Activated naive CD8-positive, alpha-beta T cell treated with anti-CD3 and anti-CD28 coated beads, Interleukin-2, amount 50 U/mL, for 24 hours (primary cell): ENCODE measurements at places on chromosomes 2 and 18.

DNA sequence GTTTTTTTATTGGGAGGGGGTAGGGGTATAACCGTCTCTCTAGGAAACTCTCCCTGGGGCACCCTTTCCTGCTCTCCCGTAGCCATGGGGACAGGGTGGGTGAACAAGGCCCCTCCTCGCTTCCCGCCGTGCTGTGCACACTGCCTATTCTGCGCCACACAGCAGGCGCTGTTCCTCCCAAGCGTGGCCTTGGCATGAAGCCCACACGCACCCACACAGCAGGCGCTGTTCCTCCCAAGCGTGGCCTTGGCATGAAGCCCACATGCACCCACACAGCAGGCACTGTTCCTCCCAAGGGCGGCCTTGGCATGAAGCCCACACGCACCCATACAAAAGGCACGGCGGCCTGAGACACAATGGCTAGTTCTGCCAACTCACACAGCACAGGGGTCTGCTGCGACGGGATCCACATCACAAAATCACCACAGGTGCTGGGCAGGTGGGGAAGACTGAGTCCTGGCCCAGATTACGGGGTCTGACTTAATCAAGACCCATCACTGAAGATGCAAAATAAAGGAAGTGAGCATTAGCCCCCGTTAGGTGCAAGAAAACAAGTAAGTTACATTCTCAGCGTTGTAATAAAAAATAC is 46.6 kb upstream of the TPO start:
- H3K4me3 ChIP-seq, result no peak overlapping the region
- peaks cover 10% of the 10 kb centered on the region for H3K4me1 ChIP-seq
- no peaks in the 10 kb centered on the region for H3K27me3 ChIP-seq
- peak; percentile 8 for DNase-seq
- no peaks in the 10 kb centered on the region for H3K36me3 ChIP-seq

DNA sequence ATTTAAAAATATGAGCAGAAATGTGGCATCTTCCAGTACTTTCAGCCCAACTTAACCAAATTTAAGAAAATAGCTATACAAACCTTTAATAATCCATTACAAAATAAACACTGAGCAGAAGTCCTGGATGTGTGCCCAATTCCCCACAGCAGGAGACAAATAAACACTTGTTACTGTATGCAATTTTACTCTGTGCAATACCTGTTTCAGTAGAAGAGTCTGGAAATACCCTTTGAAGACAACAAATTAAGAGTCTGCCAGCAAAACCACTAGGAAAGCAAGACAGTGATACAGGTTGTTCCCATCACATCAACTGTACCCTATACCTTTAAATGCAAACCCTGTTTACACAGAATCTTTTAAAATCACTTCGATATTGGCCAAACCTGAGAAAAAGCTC is 41.4 kb upstream of the RNU4ATAC start:
- peaks cover 48% of the 10 kb centered on the region for H3K4me1 ChIP-seq
- no peaks in the 10 kb centered on the region for H3K27me3 ChIP-seq
- no peak overlapping the region for H3K27ac ChIP-seq
- H3K4me3 ChIP-seq, result no peak overlapping the region
- peaks cover 8% of the 10 kb centered on the region for H3K36me3 ChIP-seq

- H3K27ac ChIP-seq, result no peak overlapping the region
- H3K27me3 ChIP-seq, result no peaks in the 10 kb centered on the region
- no peak overlapping the region for H3K4me3 ChIP-seq
- DNase-seq, result no peak
- no peaks in the 10 kb centered on the region for H3K4me1 ChIP-seq
Measured at GRCh38 chr2:65220432-65221131, 7.0 kb upstream of the ACTR2 start.

GRCh38 chr2:72146347-72147302 is 1.0 kb downstream of the CYP26B1 start:
- peaks cover 32% of the 10 kb centered on the region for H3K4me1 ChIP-seq
- peaks cover 73% of the 10 kb centered on the region for H3K27me3 ChIP-seq
- no peaks in the 10 kb centered on the region for H3K36me3 ChIP-seq
- H3K27ac ChIP-seq, result no peak overlapping the region
- no peak for DNase-seq

DNA sequence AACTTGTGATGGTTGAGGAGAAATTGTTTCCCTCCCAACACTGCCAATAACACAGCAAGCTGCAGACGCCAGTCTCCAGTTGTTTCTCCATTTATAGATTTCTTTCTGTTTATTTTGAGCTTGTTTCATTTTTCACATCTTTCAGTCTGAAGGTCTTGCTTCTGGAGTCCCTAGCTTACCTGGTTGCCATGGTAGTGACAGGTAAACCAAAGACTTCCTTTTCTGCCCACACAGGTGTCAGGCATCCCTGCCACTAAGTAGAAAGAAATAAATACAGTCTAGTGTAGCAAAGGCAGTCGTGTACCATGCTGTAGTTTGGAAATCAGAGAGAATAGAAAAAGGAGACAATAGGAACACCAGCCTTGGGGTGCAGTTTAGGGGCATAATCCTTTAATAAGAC is 82.8 kb downstream of the MARCHF4 start:
- H3K27ac ChIP-seq, result no peak overlapping the region
- H3K27me3 ChIP-seq, result no peaks in the 10 kb centered on the region
- no peaks in the 10 kb centered on the region for H3K4me1 ChIP-seq
- no peaks in the 10 kb centered on the region for H3K36me3 ChIP-seq

DNA sequence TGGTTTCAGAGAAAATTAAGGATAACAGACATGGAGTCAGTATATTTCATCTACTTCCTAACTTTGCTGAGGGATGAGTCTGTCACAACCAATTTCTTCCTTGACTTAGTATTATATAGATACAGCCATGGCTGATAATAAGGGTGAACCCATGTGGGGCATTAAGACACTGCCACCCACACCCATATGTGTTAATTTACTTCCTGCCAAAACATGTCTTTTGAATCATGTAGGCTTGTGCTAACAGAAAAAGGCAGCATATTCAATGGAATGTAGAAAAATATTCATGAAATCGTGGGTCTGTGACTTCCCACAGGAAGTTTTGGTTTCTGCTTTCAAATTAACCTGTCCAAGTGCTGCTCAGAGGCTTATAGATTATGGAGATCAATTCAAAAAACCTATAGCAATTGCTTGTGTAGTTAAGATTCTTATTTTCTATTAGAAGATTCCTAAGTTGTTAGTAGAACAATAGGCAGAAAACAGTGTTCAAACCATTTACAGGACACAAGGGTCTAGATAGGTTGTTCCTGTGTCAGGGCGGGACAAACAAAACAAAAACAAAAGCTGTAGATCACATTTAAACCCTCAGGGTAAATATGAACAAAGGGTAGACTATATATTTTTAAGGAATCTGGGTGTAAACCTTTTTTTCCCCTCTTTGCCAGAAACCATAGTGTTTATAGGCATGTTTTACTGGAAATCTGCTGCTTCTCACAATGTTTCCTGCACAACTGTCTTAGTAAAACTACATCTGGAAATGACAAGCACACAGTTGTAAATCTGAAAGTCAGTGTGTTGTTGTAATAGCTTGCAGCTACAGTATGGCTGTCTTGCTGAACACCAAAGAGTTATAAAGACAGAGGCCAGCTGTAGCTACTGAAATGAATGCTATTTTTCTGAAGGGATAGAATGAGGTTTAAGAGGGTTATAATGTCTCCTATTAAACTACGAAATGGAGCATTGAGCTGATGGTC is 691.2 kb downstream of the EPHA4 start:
- no peaks in the 10 kb centered on the region for H3K36me3 ChIP-seq
- H3K27ac ChIP-seq, result no peak overlapping the region
- no peaks in the 10 kb centered on the region for H3K4me1 ChIP-seq
- no peak overlapping the region for H3K4me3 ChIP-seq
